ENCODE measurements at places on chromosomes 5 and 9.

DNA sequence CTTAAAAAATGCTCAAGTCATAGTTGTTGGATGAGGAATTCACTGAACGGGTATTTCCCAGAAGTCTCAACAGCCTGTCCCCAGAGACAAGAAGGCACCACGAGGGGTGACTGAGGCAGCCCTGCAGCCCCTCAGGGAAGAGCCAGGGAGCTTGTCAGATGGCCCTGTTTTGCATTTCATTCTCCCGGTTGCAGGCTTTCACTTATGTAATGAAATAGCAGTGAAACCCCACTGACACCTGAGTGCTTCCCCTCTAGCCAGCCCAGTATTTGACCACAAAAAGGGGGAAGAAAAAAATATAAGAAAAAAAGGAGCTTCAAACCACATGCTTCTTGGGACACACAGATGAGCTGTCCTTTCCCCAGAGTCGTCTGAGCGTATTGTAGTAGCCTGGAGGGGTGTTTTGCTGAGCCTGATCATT is 75.3 kb upstream of the IL12B start:
- DNase-seq = no peak

DNA sequence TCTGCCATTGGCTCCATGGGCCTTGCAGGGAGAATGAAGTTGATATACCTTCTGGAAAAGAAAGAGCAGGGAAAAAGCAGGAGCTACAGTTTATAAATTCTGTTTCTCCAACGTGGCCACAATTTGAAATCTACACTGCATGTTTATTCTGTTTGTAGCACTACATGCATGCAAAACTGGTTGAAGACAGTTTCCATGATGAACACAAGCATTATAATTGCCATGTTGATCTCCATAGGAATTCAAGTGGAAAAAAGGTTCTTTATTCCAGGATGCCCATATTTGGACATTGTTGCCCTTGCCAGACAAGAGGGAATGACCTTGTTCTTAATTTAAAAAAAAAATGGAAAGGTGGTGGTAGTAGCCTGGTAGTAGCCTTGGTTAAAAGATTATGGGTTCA is 69.2 kb upstream of the PALM2AKAP2 start:
- no peak for DNase-seq

DNA sequence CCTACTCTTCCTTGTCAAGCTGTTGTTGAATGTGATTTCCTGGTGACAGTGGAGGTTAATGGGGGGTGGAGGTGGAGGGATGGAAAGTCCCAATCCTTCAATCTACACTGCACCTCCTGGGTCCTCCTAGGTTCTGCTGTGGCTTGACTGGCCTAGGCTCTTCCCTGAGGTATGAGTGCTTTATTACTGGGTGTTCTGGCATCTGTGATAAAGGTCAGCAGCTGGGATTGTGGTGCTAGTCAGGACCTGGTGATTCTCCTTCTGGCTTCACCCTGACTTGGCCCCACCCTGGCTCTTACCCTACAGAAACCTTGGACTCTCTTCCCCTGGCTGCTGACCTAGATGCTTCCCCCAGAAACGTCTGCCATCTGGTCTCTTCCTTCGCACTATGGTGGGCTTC is 194.3 kb downstream of the ARHGEF28 start:
- no peak for DNase-seq

GRCh38 chr9:113933671-113934070 is 57.6 kb downstream of the ZNF618 start:
- no peak for DNase-seq

- DNase-seq = no peak
Observed at GRCh38 chr5:125210242-125210947, 464.0 kb upstream of the ZNF608 start.

- no peak for DNase-seq
Observed at GRCh38 chr9:128764361-128764760, 7.4 kb downstream of the ZER1 start.

GRCh38 chr9:88953381-88954029 is 37.8 kb upstream of the S1PR3 start:
- DNase-seq = no peak

DNA sequence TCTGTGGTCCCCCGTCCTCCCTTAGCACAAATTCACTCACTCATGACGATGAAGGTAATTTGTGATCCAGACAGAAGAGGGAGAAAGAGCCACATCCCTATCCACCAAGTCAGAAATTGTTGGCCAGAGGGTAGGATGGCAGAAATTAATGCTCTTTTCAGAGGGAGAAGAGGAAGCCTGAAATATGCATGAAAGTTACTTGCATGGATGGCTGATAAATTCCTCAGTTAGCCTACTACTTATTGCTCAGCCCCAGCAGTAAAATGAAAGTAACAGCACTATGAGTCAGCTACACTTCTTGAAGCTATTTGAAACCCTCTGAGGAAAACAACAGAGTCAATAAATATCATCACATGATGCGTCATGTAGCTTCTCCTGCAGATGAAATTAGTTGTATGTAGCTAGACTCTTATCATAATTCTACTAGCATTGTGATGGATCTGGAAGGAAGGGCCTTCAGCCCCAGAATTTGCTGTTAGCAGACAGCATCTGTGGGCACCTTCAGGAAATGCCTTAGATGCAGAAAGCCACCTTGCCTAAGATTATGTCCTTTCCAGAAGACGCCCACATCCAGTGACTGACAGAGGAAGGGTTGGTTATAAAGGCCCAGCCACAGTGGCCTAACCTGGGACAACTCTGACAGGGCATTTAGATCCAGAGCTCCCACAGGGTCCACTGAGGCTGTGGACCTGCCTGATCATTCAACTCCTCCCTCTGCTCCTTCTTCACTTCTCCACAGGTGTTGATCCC is 81.2 kb upstream of the CCDC112 start:
- DNase-seq = no peak

- no peak for DNase-seq
Observed at GRCh38 chr5:19771174-19771835, 216.7 kb downstream of the CDH18 start.

- peak; percentile 65 for DNase-seq
Observed at GRCh38 chr9:79572608-79573411, 1.0 kb downstream of the TLE4 start.

GRCh38 chr5:12237837-12238575 is 333.8 kb upstream of the CTNND2 start:
- no peak for DNase-seq

GRCh38 chr5:74031536-74031935 is 405.5 kb downstream of the ARHGEF28 start:
- DNase-seq = no peak

DNA sequence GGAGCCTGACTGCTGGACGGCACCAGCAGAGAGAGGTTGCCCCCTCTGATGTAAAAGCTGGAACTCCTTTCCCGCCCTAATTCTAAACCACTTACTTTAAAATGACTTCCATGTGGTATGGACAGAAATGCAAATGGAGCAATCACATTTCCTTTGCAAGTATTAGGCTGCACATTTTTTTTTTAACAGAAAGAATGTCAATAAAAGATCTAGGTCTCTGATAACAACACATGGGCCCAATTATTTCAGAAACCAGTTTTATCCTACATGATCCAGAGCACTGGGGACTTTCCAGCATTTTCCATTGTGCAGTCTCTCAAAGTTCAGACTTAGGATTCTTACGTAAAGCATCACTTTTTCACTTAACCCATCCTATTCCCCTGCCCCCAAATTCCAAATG is 203.7 kb downstream of the NXNL2 start:
- DNase-seq = no peak

GRCh38 chr5:132280371-132281240 is 13.6 kb upstream of the SLC22A4 start:
- no peak for DNase-seq

GRCh38 chr9:135689011-135689410 is 10.3 kb downstream of the SOHLH1 start:
- no peak for DNase-seq

DNA sequence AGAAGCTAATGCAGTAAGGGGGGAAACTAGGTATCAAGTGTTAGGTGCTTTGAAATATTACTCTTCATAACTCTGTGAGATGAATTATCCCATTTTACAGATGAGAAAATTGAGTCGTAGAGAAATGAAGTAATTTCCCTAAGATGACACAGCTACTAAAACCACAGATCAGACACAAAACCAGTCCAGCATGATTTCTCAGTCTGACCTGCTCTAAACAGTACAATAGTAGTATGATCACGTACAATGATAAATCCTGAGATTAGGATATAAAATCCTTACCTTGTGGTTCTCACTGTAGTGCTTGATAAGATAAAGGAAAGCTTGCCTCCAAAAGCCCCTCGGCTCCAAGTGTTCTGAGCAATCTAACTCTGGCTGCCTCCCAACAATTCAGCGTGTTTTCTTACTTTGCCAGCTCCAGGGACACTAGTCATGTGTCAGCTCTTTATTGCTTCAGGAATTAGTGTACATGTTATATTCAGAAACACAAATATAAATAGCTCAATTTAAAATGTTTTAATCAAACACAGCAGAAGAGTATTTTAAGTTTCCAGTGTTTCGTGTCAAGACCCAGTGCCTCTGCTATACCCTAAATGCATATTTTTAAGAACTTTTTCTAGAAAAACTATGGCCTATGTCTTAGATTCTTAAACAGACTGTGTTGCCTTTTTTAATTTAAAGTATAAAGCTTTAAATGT is 243.6 kb downstream of the DENND1A start:
- no peak for DNase-seq

DNA sequence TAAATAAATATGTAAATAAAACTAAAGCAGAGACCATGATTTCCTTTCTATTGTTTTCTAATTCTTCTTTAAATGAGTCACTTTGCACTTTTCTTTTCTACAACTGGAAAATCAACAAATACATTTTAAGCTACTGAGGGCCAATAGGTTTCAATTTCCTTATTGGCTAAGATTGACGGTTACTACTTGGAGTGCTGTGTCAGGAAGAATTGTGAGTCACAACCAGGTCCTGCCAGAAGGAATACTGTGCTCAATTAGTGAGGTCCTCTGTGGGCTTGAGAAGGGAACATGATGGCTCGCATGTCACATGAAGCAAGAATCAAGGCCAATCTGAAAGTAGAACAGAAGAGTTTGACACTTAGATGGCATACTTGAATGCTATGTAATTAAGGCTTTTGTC is 110.8 kb downstream of the HMHB1 start:
- DNase-seq = no peak

GRCh38 chr5:1476181-1476966 is 31.1 kb upstream of the SLC6A3 start:
- DNase-seq = no peak

DNA sequence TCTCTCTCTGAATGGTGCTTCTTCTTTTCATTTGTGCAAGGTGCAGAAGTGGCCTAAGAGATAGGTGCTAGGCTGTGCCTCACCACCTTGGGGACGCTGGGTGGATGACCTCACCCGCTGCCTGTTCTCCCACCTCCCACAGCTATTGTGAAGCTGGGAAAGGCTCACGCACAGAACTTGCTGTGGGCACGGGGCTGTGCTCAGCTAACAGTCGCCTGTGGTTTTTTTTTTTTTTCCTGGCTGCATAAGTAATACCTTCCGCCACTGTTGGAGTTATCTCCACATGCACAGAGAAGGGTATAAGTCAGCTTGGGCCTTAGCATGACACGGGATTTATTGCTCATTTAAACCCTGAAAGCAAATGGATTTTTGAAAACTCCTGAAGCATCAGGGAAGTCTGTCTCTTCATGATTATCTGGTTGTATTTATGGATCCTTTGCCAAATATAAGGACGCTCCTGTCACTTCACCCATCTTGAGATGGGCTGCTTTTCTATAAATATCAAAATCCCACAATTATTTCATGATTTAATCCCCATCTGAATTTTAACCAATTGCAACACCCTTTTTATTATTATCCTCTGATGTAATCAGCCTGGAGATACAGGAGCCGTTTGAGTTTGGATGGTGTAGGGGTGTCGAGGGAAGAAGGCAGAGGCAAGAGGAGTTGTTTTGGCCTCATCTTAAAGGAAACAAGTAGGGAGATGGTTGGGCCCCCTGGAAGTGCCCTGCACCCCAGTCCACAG is 9.0 kb downstream of the DBH start:
- no peak for DNase-seq

DNA sequence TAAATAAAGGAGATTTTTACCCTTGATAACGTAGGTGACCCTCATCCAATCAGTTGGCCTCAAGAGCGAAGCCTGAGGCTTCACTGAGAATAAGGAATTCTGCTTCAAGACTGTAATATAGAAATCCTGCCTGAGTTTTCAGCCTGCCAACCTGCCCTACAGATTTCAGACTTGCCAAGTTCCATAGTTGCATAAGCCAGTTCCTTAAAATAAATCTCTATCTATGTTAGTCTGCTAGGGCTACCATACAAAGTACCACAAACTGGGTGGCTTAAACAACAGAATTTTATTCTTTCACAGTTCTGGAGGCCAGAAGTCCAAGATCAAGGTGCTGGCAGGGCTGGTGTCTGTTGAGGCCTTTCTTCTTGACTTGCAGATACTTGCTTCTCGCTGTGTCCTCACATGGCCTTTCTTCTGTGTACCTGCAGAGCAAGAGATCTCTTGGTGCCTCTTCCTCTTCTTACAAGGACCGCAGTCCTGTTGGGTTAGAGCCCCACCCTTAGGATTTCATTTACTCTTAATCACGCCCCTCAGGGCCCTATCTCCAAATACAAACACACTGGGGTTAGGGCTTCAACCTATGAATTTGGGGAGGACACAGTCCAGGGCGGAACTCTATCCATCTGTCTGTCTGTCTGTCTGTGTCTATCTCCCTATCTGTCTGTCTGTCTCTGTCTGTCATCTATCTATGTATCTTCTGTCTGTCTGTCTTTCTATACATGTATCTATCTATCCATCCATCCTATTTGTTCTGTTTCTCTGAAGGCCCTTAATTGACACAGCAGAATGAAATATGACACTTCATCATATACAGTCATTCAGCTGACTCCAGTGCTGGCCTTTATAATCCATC is 17.0 kb upstream of the CMBL start:
- no peak for DNase-seq

DNA sequence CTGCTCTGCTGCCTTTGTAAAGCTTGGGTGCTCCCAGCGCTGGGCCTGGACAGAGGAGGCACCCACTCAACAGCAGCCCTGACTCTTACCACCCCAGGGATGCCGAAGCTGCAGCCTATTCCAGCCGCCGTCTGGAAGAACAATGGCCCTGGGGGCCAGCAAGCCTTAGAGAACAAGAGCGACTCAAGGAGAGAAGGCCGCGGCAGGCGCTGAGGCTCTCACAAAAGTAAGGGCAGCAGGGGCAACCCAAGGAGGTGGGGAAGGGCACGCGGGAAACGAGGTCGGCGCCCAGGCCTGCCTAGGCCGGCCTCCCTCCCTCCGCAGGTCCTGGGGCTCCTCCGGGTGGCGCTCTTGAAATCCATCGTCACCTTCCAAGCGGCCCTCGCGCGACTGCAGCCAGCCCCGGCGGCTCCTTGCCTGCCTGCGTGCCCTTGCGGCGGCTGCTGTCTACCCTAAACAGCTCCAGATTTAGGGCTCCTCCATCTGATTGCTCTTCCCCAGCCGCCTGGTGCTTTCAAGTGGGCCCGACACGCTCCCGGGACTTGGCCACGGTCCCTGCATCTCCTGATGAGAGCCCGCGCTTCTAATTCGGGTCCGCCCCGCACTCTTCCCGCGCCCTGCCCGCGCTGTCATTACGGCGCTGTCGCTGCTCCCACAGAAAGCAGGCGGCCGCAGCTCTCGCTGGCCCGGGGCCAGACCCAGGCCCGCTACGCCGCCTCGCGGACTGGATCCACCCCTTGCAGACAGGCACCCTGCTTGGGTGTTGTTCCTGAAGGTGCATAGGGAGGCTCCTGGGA is 213.3 kb downstream of the SEMA6A start:
- DNase-seq = no peak
